NCI-H2029 treated with DMSO at 0.1 percent for 48 hours (cell line): ENCODE measurements at places on chromosomes 4 and X.

DNA sequence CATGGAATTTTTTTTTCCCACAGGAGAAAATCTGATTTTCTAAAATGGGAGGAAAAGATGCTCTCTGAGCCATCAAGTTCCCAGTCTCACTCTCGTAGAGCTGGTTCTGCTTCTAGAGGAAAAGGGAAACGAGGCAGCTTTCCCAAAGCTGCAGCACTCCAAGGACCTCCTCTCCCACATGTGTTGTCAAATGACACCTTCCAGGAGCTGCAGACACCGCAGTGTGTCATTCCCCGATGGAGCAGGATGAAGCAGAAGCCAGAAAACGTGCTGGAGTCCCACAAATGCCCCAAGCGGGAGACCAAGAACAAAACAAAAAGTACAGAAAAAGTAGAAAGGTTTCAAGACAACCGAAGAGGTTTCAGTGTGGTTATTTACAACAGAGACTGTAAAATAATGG, 348.1 kb downstream of the ARHGAP10 start:
- no peak for DNase-seq

- DNase-seq = no peak
These were observed 242.0 kb downstream of the PTTG2 start for GRCh38 chr4:38202242-38202641.

DNA sequence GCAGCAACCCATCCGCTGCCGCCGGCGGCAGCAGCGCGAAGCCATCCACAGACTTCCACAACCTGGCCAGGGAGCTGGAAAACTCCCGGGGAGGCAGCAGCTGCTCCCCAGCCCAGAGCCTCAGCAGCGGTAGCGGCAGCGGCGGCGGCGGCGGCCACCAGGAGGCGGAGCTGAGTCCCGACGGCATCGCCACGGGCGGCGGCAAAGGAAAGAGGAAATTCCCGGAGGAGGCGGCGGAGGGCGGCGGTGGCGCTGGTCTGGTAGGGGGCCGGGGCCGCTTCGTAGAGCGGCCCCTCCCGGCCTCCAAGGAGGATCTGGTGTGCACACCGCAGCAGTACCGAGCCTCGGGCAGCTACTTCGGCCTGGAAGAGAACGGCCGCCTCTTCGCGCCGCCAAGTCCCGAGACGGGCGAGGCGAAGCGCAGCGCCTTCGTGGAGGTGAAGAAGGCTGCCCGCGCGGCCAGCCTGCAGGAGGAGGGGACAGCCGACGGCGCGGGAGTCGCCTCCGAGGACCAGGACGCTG, 4.9 kb downstream of the PRDM8 start:
- peak; percentile 21 for DNase-seq

GRCh38 chrX:8730812-8731558, 952 bp downstream of the ANOS1 start:
- no peak for DNase-seq

DNA sequence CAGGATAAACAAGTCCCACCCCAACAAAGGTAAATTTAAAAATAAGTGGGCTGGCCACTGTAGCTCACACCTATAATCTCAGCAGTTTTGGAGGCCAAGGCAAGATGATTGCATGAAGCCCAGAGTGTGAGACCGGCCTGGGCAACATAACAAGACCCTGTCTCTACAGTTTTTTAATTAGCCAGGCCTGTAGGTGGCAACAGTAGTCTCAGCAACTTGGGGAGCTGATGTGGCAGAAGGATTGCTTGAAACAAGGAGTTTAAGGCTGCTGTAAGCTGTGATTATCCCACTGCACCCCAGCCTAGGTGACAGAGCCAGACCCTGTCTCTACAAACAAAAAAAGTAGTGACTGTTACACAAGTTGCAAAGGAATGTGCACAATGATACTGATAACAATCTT, 74.6 kb upstream of the FAAH2 start:
- DNase-seq = no peak

DNA sequence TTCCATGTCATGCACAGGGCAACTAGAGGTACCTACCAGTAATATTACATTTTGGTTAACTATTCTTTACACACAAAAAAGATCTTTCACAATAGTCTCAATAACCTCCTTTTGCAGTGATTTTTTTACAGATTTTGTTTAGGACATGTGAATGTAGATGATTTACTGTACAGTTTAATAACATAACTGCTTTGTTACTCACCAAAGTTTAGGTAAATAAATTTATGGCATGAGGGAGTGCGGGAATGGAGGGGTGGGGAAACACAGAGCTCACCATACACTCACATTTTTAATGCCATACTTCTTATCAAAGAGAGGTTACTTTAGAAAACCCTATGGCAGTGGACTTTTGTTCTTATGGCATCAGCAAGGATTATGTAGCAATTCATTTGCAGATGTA, 93.1 kb upstream of the TEX13A start:
- no peak for DNase-seq

GRCh38 chrX:127571834-127572233, 480.4 kb downstream of the ACTRT1 start:
- no peak for DNase-seq

GRCh38 chr4:98793658-98794057, 135.2 kb upstream of the TSPAN5 start:
- no peak for DNase-seq

- DNase-seq = no peak
These were observed 58.2 kb upstream of the DYNLT3 start for GRCh38 chrX:37905436-37906147.

DNA sequence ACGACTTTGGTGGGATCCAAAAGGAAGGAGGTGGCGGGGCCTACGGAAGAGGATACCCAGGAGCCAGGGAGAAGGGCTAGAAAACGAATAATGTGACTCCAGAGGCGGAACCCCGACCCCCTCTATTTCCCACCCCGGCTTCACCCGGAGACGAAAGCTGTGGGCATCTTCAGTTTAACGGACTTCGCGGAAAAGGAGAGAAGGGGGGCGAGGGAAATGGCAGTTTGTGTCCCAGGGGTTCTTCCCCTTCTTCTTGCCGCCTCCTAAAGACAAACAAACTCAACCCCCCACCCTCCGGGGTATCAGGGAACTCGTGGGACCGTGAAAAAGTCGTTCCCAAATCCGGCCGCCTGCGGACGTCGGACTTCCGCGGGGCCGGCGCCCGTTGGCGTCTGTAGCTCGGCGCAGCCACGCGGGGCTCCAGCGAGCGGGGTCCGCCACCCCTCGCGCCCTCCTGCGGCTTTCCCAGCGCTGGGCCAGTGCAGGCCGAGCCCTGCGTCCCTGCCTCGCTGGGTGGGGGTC, 3.6 kb upstream of the LEF1 start:
- DNase-seq = no peak

DNA sequence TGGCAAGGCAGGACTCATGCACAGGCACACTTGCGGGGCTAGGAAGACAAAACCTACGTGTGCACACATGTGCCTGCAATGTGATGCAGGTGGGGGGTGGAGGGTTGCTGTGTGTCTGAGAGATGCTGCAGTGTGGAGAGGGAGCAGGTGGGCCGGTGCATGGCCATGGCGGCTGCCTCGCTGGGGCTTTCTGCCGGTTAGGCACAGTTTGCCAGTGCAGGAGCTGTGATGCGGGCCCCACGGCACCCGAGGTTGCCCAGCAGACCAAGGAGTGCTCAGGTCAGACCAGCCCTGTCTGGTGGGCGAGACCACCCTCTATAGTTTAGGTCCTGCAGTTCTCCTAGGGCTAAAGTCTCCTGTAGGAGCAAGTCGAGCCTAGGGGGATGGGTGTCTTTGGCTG, 4.4 kb upstream of the AFM start:
- no peak for DNase-seq

DNA sequence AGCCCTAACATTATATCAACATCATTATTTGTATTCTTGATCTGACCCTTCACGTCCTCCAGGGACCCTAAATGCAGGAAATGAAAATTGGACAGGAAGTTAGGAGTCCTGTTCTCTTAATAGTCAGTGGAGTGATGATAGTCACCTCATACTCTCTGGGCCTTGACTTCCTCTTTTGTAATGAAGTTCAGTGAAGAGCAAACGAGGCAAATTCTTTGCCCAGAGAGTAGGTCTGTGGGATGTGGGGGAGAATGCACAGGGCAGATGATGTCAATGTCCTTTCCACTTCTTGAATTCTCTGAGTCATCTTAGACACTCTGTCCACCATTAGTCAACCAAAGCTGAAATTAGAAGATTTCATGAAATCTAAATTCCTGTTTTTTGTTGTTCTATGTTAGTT, 17.1 kb upstream of the GPRIN3 start:
- DNase-seq = no peak

DNA sequence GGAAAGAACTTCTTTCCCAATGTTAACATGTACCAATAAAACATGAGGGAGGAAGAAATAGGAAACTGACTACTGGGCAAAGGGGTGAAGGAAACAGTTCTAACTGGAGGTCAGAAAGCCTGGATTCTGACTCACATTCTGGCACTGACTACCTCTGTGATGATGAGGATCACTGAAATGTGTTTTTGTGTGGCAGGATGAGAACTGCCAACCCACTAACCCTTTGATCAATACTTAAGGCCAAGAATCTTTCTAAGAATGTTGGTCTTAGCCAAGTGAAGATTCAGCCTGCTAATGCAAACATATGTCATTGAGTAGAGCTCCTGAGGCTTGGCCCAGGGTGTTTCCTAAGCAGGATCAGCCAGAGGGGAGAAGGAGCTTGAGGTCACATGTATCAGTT, 4.6 kb downstream of the ALAS2 start:
- no peak for DNase-seq

DNA sequence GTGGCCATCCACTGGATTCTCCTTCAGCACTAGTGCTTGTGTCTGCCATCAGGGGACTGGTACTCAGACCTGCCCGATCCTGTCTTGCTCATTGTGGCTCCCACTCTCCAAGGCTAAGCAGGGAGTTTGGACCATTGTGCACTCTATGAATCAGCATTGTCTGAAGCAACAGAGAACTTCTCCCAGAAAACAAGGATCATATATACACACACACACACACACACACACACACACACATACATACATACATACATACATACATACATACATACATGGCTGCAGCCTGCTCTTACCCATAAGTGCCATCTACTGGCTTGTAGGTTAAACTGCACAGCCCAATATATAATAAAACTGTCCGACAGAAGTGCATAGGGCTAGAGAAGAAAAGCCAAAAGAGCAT, 345.3 kb upstream of the LCORL start:
- DNase-seq = peak; percentile 17

DNA sequence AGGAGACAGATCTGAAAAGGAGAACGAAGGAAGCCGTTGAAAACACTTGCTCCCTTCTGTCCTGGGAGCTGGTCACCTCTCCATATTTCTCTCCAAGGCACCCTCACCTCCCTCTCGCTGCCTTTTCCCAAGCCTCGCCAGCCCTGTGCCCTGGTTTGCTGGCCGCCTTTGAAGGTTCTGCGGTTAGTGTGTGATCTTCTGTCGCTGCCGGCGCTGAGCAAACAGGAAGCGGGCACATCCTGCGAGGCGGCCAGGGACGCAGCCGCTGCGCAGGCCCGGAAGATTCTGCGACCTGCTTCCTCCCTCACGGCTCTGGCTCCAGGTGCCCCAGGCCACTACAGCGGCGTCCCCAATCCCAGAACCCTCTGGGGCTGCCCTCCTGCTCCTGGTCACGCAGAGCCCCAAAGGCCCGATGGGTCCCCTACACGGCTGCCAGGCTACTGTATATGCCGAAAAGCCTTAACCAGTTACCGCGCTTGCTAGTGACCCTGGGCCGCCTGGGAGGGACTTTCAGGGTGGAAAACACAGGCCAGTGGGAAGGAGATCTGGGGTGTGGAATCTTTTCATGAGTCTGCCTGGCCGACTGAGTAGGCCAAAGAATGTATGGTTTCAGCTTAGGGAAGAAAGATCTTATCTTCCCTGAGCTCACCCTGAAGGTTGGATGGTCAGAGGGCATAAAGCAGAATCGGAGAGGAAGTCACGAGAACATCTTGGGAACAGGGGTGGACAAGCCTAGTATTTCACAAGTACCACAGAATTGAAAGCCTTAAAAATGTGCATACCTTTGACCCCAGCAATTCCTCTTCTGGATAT, 2.3 kb upstream of the SASH3 start:
- DNase-seq = no peak

GRCh38 chr4:47210828-47211227, 179.5 kb downstream of the GABRB1 start:
- DNase-seq = no peak

- peak; percentile 33 for DNase-seq
These were observed 37.4 kb upstream of the SLC10A4 start for GRCh38 chr4:48445704-48446103.

GRCh38 chrX:30228526-30228925, 1.9 kb upstream of the MAGEB3 start:
- DNase-seq = no peak

- DNase-seq = no peak
These were observed 14.7 kb downstream of the ATP8A1 start for GRCh38 chr4:42642101-42642797.

DNA sequence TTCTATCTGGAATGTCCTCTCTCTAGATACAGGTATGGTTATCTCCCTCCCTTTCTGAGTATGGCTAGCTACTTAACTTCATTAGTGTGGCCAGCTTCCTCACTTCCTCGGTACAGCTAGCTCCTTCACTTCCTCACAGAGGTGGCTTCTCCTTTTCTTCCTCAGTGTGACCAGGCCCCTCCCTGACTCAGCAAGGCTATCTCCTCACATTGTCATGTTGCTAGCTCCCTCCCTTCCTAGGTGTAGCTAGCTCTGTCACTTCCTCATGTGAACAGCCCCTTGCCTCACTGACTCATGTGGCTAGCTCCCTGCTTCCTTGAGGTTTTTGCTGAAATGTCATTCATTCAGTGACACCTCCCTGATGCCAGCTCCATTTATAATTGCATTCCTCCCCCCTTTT, 67.3 kb upstream of the DDIT4L start:
- no peak for DNase-seq

GRCh38 chrX:83501530-83501929, 6.6 kb upstream of the POU3F4 start:
- no peak for DNase-seq

DNA sequence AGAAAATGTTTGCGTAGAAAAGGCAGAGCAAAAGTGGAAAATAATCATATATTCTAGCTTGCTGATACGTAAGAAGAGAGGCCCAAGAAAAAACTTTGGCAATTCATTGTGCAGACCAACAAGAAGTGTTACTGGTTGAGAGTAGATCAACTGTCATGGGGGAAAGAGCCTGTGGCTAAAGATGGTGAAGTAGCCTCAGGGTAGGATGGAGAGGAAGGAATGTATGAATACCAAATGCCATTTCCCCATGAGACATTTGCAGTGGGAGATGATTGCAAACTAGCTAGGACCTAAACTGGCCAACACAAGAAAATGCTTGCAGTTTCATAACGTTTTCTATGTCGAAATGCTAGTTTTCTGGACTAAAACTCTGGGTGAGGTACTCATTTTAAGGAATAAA, 47.7 kb upstream of the ADGRL3 start:
- no peak for DNase-seq

GRCh38 chr4:829761-830600, 4.1 kb upstream of the CPLX1 start:
- no peak for DNase-seq

DNA sequence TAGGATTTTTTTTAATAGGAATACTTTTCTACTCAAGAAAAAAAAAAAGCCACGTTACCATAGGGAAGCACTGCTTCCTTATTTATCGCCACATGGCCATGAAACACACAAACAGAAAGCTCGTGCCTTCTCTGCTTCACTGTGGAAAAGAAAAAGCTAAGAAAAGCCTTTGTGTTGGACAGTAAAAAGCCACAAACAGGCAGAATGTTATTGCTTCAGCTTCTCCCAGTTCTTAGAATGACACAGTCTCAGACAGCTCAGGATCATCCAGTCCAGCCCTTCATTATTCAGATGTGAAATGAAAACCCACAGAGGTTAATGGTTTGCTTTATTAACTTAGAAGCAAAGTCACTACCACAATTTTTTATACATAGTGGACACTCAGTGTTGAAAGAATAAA, 181.6 kb upstream of the NOCT start:
- DNase-seq = no peak
